Stimulated activated CD8-positive, alpha-beta memory T cell treated with anti-CD3 and anti-CD28 coated beads, Interleukin-4, amount 100 ng/mL, for 24 hours (primary cell): ENCODE measurements at places on chromosomes 3 and 15.

- no peak for DNase-seq
Observed at GRCh38 chr3:149895339-149895738, 75.4 kb downstream of the PFN2 start.

DNA sequence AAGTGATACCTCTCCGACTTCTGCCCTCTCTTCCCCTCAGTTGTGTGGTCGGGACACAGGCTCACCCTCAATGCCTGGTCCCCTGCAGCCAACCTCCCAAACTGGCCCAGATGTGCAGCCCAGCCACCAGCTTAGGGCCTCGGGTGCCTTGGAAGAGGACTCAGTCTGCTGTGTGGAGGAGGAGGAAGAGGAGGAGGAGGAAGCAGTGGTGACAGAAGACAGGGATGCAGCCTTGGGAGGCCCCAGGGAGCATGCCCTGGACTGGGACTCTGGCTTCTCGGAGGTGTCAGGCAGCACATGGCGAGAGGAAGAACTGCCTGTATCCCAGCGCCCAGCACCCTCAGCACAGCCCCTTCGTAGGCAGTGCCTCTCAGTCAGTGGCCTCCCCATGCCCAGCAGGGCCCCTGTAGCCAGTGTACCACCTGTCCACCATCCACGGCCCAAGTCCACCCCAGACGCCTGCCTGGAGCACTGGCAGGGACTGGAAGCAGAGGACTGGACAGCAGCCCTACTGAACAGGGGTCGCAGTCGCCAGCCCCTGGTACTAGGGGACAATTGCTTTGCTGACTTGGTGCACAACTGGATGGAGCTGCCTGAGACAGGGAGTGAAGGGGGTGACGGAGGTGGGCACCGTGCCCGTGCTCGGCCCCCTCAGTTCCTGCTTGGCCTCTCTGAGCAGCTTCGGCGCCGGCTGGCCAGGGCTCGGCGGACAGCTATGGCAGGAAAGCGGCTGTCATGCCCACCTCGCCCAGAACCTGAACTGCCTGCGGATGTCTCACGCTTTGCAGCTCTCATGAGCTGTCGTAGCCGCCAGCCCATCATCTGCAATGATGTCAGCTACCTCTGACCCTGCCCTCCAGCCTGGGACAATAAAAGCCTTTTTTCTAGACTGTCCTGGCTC, 1.3 kb downstream of the INKA1 start:
- no peak for DNase-seq

DNA sequence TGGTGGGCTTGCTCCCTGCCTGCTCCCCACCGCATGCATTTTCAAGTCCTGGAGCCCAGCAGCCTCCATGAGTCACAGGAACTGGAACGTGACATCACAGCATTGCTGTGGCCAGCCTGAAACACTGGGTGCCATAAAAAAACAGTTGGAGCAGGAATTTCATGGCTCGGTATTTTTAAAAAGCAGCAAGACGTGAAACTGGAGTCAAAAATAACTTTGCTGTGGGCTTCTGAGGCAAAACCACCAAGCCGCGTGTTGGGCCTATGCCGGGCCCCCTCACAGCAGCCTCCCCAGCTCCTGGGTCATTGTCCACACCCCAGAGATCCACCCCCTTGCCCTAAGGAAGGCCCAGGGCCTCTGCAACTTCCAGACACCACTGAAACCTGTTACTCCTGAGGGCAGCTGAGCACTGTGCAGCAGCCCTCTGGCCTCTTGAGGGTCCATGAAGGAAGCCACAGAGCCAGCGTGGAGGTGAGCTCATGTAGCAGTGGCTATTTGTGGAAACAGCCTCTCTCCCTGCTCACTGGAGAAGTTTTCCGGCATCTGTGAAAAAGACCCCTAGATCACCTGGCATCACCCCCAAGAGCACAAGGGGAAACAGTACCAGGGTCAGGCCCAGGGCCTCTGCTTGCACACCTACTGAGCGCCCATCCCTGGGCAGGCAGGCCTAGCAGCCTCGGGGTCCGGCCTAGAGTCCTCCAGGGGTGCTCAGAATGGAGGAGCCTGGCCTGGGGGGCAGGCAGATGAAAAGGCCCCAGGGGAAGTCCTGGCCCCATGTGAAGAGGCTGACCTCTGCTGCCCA, 34.0 kb upstream of the DUSP7 start:
- DNase-seq: no peak

DNA sequence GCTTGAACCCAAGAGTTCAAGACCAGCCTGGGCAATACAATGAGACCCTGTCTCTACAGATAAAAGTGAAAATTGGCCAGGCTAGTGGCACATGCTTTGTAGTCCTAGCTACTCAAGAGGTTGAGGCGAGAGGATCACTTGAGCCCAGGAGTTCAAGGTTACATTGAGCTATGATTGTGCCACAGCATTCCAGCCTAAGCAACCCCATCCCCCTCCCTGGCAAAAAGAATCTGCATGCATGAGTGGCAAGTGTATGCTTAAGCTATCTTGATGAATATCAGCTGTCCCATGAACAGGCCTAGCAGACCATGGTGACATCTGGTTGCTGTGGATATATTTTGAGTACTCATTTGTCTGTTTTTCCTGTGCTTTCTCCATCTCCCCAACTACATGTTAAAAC, 4.7 kb downstream of the ATRIP start:
- no peak for DNase-seq

DNA sequence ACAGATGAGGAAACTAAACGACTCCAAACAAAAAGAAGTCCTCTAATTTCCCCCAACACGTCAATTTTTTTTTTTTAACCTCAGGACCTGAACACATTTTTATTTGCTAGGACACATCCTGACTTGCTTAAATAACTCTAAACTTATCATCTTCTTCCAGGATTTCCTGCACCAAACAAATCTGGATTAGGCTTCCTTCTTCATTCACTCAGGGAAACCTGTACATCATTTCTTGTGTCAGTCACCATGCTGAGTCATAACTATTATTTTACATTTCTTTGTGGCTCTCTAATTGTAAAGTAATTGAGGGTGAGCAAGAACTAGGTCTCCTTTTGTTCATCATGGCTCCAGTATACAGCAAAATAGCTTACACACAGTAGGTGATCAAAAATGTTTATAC, 433.4 kb upstream of the GBE1 start:
- no peak for DNase-seq

- DNase-seq: no peak
Observed at GRCh38 chr3:87206070-87206469, 21.0 kb upstream of the CHMP2B start.

DNA sequence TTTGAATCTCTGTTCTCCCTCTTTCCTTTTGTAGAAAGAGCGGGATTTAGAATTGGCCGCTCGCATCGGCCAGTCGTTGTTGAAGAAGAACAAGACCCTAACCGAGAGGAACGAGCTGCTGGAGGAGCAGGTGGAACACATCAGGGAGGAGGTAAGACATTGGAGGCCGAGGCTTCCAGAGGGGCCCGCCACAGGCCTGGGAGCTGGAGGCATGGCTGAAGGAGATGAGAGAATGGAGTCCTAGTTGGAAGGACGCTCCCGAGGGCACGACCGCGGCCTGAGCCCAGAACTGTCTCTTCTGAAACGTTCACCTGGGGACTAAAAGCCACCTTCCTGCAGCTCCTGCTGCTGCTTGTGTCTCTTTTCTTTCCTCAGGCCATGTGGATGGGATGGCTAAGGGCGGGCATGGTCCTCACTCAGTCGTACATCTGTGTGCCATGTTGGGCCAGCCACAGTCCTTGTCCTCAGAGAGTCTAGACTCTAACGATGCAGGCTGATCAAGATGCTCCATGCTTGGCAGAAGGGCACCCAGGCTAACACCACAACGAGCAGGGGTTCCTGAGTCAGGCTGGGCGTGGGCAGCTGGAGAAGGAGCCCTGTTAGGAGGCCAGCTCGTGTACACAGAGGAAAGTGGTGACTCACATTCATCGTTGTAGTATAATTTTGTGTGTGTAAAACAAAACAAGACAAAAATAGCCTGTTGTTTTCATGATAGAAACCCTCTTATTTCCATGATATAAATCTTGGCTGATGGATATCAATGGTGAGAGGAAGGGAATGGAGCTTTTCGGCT, 81.1 kb downstream of the CCK start:
- DNase-seq: no peak

DNA sequence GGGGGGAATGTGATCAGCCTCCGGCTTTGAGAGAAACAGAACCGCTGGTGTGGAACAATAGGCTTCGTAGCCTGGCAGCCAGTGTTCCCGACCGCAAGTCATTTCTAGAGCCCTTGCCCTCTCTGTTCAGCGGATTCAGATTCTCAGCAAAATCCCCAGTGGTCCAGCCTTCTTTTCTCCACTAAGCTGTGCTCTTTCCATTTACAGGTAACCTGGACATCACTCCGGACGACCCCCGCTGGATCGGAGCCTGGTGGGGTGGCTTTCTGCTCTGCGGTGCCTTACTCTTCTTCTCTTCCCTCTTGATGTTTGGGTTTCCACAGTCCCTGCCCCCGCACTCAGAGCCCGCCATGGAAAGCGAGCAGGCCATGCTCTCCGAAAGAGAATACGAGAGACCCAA, 250.6 kb downstream of the SLCO3A1 start:
- DNase-seq: no peak

DNA sequence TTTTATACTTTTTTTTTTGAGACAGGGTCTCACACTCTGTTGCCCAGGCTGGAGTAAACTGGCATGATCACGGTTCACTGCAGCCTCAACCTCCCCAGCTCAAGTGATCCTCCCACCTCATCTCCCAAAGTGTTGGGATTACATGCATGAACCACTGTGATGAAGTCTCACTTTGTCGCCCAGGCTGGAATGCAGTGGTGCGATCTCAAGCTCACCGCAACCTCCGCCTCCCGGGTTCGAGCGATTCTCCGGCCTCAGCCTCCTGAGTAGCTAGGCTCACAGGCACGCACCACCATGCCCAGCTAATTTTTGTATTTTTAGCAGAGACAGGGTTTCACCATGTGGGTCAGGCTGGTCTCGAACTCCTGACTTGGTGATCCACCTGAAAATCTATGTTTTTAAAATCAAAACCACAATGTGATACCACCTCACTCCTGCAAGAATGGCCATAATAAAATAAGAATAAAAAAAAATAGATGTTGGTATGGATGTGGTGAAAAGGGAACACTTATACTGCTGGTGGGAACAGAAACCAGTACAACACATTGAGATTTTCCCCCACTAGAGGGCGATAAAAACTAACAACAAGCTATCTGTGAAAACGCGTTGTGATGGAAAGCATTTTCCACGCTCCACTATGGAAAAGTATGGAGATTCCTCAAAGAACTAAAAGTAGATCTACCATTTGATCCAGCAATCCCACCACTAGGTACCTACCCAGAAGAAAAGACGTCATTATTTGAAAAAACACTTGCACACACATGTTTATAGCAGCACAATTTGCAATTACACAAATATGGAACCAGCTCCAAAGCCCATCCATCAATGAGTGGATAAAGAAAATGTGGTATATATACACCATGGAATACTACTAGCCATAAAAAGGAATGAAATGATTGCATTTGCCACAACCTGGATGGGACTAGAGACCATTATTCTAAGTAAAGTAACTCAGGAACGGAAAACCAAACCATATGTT, 26.8 kb upstream of the OCA2 start:
- DNase-seq: no peak

DNA sequence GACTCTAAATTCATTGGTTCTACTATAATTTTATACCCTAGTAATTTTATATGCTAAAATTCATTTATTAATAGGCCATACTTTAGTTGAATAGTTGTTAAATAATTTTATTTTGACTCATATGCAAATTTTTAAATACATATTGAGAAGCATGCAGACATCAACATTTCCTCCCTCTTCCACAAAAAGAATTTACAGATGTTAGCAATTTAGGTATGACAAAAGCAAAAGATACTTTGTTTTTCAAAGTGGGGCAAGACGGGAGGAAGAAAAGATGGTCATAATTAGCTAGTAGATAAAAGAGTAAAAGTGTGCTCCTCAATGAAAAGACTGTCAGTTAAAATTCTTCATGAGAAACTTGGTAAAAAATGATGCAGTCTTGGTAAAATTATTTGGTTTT, 148.9 kb upstream of the TSPAN3 start:
- no peak for DNase-seq

GRCh38 chr3:193783166-193783896, 190.3 kb downstream of the OPA1 start:
- no peak for DNase-seq

DNA sequence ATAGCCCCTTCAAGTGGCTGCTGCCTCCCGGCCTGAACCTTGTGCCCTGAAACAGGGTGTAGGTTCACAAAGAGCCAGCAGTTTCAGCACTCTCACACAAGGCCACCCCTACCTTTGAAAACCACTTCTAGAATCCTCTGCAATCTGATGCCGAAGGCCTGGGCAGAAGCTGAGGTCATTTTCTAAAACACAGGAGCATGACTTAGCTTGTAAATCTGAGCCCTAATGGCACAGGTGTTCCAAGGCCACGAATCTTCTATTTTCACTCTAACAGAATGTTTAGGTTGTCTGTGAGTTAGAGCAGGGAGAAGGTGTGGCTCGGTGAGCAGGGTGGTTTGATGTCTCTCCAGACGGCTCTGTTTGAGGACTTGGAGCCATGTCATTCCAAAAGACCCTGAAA, 62.3 kb downstream of the SYNM start:
- no peak for DNase-seq

DNA sequence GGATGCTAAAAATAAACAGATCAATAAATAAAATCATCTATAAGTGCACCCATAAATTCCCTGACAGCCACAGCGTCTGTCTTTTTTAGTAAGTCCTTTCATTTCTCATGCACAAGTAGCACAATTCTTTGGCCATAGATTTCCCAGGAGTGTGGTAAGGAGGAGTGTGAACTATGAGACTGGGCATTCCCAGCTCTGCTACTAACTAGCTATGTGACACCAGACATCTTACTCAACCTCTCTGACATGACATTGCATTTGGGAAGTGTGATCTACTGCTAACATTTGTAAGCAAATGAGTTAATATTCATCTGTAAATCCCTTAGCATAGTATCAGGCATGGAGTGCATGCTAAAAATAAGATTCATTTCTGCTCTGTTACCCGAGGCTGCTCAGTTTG, 301.7 kb downstream of the NTRK3 start:
- DNase-seq: no peak

- no peak for DNase-seq
Observed at GRCh38 chr3:54999159-54999558, 71.3 kb upstream of the LRTM1 start.

DNA sequence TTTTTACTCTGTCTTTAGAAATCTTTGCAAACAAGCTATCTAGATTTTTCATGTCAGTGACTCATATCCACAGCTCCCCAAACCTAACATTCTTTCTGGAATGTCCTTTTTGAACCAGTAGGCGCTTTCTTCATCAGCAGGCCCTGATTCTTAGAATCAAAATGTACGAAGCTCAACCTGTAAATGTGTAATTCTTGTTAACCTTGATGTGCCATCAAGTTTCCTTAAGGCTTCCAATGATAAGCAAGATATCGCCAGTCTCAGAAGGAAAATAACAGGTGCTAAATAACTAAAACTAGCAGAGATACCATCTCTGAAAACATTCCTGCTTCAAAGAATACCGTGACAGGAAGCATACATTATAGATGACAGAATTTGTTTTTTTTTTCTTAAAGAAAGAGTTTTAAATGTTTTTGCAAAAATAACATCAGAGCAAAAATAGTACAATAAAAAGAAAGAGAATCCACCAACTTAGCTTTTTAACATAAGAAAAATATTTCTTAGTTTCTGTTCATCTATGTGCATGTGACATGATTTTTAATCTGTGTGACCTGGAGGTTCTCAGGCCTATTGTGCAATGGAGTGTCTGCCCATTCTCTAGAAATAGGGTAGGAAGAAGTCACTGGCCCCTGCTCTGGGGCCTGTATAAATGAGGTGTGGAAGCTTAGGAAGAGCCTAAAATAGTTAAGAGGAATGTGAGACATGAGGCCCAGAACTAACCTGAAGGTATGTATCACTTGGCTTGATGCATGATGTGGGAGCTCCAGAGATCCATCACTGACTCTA, 14.7 kb upstream of the SECISBP2L start:
- no peak for DNase-seq

- DNase-seq: no peak
Observed at GRCh38 chr15:88231909-88232644, 24.5 kb downstream of the NTRK3 start.
